ENCODE measurements at places on chromosomes 6 and 20. TPM values are rescaled to one million over a fixed set of nuclear protein-coding genes. Genes with fewer than 3 reads are reported as not detected.

DNA sequence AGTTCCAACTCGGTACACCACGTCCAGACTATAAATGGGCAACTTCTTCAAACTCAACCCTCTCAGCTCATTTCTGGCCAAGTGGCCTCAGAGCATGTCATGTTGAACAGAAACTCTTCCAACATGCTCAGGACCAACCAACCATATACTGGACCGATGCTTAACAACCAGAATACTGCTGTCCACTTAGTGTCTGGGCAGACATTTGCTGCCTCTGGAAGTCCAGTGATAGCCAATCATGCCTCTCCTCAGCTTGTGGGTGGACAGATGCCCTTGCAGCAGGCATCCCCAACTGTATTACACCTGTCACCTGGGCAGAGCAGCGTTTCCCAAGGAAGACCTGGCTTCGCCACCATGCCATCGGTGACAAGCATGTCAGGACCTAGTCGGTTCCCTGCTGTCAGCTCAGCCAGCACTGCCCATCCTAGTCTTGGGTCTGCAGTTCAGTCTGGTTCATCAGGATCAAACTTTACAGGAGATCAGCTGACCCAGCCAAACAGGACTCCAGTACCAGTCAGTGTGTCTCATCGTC is 47.8 kb downstream of the BICRAL start:
- DNase-seq, result no peak

- no peak for DNase-seq
Observed at GRCh38 chr6:14058029-14058695, 59.4 kb upstream of the CD83 start.

Gene GPLD1
- polyA plus RNA-seq, result 2.4 TPM

DNA sequence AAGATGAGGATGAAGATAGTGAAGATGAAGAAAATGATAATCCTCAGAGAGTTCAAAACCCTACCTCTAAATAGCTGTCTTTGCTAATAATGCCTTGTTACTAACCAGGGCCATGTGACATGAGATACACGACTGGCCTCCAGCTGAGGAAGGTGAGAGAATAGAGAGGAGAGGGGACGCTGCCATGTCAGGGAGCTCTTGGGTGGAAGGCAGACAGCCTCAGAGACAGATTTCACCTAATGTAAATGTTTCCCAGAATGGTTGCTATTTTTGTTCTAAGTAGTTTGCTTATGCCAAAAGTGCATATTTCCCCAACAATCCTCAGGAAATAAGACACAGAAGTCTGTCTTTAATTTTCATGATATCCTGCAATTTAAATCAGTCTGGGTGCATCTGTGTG is 138.4 kb downstream of the ELOVL4 start:
- DNase-seq, result no peak

Gene WFDC11
- not detected for polyA plus RNA-seq

DNA sequence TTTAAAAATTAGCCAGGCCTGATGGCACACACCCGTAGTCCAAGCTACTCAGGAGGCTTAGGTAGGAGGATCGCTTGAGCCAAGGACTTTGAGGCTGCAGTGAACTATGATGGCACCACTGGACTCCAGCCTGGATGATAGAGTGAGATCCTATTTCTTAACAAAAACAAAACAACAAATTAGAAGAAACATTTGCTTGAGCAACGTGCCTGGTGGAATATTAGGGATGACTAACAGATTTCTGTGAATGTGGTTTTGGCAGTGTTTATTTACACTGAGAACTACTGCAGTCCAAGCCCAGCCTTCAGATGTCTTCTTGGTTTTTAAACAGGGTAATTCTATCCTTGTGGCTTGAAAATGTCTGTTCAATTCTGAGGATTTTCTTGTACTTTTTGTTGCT is 9.2 kb downstream of the PPP1R3G start:
- no peak for DNase-seq

DNA sequence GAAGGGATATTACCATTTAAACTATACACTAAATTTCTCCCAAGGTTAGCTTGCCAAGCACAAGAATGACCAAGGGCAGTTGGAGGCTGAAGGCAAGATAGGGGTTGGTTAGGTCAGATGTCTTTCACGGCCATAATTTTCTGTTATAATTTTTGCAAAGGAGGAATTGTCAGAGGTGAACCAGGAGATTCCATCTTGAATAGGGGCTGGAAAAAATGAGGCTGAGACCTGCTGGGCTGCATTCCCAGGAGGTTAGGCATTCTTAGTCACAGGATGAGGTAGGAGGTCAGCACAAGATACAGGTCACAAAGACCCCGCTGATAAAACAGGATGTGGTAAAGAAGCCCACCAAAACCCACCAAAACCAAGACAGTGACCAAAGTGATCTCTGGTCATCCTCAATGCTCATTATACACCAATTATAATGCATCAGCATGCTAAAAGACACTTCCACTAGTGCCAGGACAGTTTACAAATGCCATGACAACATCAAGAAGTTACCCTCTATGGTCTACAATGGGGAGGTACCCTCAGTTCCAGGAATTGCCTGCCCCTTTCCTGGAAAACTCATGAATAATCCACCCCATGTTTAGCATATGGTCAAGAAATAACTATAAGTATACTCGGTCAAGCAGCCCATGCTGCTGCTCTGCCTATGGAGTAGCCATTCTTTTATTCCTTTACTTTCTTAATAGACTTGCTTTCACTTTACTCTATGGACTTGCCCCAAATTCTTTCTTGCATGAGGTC is 371.8 kb upstream of the SULF2 start:
- DNase-seq, result no peak

- no peak for DNase-seq
Observed at GRCh38 chr6:7723554-7723953, 2.3 kb upstream of the BMP6 start.
